ENCODE measurements at places on chromosomes 3 and 15.

- DNase-seq: no peak
Observed at GRCh38 chr3:51380601-51381332, 4.3 kb upstream of the MANF start.

DNA sequence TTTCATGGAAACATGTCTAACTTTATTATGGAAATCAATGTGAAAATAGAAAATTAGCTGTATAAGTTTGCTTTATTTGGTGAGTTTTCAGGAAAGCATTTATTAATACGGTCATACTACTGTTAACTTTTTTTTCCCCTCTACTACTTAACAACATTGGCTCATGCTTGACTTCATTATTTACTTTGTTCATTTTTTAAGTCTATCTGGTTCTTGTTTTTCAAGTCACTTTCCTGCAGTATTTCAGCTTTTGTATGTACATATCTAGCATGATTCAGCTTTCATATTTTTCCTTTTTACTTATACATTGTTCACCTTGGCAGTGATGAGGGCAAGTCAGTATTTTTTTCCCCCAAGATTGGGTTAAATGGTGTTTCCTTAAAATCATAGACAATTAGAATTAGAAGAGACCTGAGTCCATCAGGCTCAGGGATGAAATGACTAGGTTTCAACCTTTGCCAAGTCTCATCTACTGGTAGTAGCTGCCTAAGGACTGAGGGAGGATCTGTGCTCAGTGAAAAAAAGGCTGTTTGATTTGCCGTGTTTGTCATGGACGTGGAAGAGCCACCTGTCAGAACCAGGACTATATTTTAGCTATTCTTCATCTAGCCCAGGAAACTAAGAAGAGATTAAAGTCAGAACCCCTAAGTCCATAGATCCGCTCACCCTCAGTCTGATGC is 15.4 kb downstream of the TMOD3 start:
- DNase-seq: no peak

GRCh38 chr3:48428572-48429316 is 1.1 kb downstream of the PLXNB1 start:
- peak; percentile 75 for DNase-seq

- no peak for DNase-seq
Observed at GRCh38 chr3:108202834-108203233, 19.4 kb downstream of the IFT57 start.
